ENCODE measurements at places on chromosomes 13 and 19.
A peak's percentile ranks its signal among the peaks of the same experiment; 100 is the strongest.

DNA sequence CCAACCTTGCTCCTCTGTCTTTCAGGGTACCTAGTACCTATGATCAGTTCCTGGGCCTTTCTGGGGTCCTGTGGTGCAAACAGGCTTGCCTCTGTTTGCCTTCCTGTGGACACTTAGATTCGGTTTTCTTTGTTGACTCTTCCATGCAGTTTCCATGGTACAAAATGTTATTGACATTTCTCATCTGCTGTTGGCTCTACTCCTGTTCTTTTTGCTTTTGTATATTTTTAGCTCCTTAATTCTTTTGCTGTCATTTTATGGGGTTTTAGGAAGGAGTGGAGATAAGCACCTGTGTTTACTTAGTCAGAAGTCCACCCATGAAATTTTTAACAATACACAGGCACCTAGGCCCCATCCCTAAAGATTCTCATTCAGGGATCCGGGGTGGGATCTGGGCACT, 20.5 kb upstream of the CNMD start:
- DNase-seq: no peak

DNA sequence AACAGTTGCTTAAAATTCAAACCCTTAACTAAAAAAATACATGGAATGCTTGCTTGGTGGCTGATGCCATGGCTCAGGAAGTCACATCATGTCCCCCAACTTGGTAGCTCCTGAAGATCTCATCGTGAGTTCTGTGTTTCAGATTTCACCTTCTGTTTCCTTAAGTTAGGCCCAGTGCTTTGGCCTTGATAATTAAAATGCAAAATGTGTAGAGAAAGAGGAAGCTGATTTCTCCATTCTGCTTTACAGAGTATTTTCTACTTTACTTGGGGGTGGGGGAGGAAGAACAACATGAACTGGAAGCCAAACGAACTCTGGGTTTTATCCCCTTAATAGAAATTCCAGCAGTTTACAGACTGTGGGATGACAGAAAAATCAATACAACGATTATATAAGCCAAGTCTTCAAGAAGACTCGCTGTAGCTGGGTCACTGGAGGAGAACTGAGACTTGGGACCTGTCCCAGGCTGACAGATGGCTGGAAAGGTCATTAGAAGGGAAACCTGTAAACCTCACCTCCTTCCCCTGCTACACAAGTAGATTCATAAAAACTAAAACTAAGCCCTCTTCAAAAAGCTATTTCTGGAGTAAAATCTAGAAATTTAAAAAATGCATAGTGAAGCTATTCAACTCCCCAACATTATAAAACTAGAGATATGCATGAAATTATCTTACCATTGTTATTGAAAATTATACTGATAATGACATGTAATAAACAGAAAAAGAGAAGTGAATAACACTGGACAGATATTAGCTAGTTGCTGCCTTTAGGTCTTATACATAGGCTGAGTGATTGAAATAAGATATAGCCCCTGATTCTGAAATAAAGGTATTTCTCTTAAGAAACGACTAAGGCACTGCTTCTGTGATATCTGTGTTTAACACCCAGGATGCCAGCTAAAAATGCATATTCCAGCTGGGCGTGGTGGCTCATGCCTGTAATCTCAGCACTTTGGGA, 22.1 kb upstream of the GGACT start:
- DNase-seq: no peak

DNA sequence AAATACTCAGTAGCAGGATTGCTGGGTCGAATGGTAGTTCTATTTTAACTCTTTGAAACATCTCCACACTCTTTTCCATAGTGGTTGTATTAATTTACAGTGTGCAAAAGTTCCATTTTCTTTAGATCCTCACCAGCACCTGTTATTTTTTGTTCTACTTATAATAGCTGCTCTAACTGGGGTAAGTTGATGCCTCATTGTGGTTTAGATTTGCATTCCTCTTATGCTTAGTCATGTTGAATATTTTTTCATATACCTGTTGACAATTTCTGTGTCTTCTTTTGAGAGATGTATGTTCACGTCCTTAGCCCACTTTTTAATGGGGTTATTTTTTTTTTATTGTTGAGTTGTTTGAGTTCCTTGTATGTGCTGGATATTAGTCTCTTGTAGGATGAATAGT, 144.6 kb downstream of the NBEA start:
- no peak for DNase-seq

DNA sequence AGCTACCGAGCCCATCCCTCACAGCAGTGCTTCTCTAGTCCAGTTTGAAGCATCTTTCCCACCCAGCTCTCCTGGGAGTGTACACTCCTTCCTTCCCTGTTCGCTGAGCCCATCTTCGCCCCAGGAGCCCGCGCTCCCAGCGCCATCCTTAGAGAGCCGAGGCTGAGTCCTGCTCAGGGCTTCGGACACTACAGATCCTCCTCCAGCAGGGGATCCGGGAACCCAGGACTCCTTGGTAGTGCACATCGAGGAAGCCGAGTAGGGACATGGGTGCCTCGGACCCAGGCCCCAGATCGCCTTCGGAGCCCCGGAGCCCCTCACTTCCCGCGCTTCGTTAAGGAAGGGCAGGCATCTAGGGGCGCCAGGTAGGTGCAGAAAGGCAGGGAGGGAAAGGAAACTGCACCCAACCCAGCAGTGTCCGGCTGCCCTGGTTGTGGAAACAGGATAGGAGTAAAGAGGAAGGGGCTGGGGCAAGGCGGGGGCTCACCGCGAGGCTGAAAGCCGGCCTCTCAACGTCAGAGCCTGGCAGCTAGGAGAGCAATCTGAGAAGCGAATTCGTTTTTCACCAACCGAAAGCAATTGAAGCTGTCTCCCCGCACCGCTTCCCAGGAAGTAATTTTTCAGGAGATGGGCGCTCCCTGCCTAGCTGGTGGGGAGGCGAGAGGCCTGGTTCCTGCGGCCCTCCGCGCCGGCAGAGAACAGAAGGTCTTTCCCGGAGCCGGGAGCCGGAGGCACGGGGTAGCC, 1.0 kb downstream of the PDX1 start:
- no peak for DNase-seq

DNA sequence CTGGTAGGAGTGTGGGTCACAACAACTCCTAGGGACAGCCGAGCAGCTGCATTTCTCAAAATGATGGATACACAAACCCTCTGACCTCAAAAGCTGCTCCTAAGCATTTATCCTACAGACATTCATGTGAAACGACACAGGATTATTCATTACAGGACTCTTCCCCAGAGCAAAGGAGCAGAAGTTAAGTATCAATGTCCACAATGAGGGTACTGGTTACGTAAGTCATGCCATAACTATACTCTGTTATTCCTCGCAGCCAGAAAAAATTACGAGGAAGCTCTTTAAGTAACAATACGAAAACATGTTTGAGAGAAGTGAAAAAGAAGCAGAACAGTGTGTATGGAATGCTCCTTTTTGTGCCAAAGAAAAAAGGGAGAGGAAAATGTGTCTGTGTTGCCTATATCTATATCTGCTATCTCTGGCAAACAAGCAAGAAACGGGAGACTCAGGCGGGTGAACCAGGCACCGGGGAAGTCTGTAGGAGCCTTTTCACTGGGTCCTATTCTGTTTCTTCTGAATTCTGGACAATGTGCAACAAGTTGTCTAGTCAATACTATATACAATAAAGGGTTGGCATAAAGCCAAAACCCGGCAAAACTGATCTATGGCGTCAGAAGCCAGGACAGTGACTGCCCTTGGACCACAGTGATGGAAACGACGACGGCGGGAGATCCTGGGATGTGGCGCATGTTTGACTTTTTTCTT, 1.3 kb downstream of the ISOC2 start:
- DNase-seq: no peak

- no peak for DNase-seq
Observed at GRCh38 chr13:98677398-98677797, 75.1 kb downstream of the SLC15A1 start.

DNA sequence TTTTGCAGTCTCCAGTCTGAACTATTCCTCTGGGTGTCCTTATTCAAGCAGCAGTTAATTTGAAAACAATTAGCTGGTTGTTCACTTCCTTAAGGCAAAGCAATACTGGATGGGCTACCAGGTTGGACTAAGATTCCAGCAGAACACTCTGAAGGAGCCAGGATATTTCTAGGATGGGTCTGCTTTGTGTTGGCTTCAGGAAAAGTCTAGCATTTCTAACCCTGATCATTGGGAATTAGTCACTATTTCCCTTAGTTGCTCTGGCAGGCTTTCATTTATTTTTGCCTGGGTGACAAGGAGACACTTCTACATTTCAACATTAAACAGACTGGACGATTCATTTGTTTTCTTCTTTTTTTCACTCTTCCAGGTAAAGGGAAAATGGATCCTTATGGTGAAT, 228.4 kb downstream of the ENOX1 start:
- no peak for DNase-seq

DNA sequence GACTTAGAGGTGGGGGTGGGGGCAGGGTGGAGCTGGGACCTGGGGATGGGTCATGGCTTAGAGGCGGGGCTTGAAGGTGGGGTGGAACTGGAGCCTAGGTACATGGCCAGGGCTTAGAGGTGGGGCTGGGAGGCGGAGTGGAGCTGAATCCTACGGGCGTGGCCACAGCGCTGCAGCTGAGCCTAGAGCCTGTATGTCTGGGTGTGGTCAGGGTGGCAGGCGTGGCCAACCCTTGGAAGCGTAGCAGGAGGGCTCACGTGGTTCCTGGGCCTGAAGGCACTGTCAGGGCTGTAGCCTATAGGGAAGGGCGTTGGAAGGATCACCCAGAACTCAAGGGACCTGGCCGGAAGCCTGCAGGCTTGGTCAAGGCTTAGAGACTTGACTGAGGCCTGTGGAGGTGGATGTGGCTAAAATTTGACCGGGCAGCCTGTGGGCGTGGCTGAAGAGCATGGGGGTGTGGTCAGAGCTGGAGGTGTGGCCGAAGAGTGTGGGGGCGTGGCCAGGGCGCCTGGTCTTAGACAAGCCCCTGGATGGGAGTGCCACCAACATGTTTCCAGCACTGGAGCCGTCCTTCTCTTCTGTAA, 24.3 kb downstream of the COLGALT1 start:
- DNase-seq: no peak

DNA sequence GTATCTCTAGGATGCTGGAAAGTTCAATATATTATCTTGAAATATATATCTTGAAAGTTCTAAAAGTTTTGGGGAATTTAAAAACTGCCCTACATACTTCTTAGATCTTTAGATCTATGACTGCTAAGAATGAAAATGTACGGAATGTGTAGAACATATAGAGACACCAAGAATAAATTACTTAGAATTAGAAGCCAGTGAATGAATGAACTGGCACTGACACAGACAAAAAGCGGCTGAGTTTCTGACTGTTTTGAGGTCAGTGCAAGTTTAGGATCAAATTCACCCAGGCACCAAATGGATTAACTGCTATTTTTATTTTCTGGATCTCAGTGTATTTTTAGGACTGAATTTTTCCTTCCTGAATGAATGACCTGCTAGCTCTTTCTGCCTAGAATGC, 411.2 kb downstream of the KCTD12 start:
- DNase-seq: no peak

GRCh38 chr13:36820222-36820621, 1.2 kb downstream of the RFXAP start:
- DNase-seq: no peak

DNA sequence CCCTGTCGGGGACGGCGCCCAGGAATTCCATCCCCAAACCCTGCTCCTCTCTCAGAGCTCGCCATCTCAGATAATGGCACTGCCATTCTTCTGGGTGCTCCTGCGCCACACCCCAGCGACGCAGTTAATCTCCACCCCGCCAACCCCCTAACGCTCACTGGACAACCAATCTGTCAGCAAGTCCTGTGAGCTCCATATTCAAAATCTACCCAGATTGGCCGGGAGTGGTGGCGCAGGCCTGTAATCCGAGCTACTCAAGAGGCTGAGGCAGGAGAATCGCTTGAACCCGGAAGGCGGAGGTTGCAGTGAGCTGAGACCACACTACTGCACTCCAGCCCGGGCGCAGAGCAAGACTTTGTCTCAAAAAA, 18.6 kb downstream of the FCGBP start:
- no peak for DNase-seq

- no peak for DNase-seq
Observed at GRCh38 chr13:27607125-27607524, 13.2 kb downstream of the LNX2 start.

- no peak for DNase-seq
Observed at GRCh38 chr13:76378767-76379166, 507.4 kb downstream of the KCTD12 start.

- no peak for DNase-seq
Observed at GRCh38 chr19:6837525-6837924, 49.9 kb upstream of the ADGRE1 start.

DNA sequence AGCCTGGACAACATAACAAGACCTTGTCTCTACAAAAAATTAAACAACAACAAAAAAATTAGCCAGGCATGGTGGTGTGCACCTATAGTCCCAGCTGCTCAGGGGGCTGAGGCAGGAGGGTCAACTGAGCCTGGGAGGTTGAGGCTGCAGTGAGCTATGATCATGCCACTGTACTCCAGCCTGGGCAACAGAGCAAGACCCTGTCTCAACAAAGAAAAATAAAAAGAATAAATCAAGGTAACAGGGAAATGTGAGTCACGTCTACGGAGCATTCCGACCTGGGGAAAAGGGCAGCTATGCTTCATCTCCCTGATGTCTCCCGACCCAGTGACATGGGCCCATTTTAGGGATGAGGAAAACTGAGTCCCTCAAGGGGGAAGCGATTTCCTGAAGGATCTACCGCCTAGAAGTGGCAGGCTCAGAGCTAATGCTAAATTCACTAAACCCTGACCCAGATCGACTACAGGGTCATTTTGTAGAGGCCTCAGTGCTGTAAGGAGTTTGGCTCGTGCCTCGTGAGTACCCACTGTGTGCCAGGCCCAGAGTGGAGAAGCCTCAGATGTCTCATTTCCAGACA, 19.5 kb downstream of the PTPRS start:
- no peak for DNase-seq

GRCh38 chr19:6674868-6675305, 4.9 kb upstream of the TNFSF14 start:
- peak; percentile 70 for DNase-seq

- no peak for DNase-seq
Observed at GRCh38 chr19:23554548-23554947, 132.5 kb downstream of the ZNF675 start.

- no peak for DNase-seq
Observed at GRCh38 chr19:44315883-44316282, 11.1 kb upstream of the ZNF235 start.

DNA sequence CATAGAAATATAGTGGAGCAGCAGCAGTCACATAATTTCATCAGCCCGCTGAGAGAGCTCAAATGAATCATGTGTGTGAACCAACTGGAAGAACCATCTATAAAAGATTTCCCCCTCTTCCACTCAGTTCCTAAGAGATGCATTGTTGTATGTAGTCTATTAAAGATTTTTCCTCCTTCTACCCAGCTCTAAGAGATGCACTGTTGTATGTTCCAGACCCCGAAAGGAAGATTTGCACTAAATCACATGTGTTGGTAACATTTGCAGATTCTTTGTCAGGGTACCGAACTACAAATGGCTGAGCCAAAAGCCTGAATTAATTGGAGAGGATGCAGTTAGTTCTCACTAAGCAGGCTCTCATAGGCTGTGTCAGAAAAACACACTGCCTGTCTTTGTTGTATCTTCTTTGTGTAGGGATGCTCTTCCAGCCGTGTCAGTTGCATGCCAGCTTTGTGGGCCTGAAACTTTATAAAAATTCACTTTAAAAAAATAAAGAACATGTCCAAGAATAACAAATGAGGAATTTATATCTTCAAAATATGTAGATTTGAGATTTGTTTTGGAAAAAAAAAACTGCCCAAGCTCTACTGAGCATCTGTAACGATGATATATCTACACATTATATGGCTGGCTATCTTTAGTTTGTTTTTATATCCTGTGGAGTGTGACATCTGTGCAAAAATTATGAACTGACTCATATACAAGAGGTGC, 223.1 kb downstream of the MZT1 start:
- DNase-seq: no peak

GRCh38 chr13:78722700-78723099, 63.7 kb upstream of the OBI1 start:
- no peak for DNase-seq

- no peak for DNase-seq
Observed at GRCh38 chr19:33365691-33366090, 7.8 kb upstream of the CEBPG start.
